NCI-H2171 (cell line): ENCODE measurements at places on chromosomes 1 and 21.

DNA sequence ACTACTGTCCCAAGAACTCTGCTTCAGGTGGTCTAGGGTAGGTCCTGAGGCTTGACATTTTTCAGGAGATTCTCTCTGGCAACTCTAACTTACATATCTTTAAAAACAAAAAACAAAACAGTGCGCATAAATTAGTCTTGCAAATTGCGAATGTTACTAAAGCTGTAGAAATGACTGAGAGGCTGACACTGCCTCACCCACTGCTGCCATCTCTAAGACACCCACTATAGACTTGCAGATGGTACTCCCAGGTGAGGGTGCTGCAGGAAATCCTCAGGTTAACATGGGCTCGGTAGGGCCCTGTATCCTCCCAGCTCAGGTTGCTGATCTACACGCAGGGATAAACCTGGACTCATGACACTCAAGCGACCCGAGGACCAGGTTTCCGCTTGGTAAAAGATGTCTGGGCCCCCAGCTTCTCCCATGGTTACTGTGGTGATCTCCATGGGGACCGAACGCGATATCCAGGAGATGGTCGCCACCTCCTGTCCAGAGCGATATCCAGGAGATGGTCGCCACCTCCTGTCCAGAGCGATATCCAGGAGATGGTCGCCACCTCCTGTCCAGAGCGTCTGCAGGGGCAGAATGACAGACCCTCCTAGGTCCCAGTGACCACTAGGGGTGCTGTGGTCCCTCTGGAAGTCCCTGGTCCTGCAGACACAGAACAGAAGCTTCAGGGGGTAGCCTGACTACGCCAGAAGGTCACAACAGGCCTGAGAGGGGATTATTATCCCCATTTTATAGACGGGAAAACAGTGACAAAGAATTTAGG is 16.2 kb upstream of the LY9 start:
- no peak for DNase-seq

GRCh38 chr1:92862605-92863004 is 30.8 kb downstream of the RPL5 start:
- no peak for DNase-seq

- DNase-seq, result no peak
Measured at GRCh38 chr1:40257313-40257687, 736 bp upstream of the ZMPSTE24 start.

GRCh38 chr1:61042466-61043009 is 39.8 kb upstream of the NFIA start:
- DNase-seq, result peak; percentile 61

- DNase-seq, result no peak
Measured at GRCh38 chr1:173117761-173118160, 67.0 kb upstream of the TNFSF18 start.

DNA sequence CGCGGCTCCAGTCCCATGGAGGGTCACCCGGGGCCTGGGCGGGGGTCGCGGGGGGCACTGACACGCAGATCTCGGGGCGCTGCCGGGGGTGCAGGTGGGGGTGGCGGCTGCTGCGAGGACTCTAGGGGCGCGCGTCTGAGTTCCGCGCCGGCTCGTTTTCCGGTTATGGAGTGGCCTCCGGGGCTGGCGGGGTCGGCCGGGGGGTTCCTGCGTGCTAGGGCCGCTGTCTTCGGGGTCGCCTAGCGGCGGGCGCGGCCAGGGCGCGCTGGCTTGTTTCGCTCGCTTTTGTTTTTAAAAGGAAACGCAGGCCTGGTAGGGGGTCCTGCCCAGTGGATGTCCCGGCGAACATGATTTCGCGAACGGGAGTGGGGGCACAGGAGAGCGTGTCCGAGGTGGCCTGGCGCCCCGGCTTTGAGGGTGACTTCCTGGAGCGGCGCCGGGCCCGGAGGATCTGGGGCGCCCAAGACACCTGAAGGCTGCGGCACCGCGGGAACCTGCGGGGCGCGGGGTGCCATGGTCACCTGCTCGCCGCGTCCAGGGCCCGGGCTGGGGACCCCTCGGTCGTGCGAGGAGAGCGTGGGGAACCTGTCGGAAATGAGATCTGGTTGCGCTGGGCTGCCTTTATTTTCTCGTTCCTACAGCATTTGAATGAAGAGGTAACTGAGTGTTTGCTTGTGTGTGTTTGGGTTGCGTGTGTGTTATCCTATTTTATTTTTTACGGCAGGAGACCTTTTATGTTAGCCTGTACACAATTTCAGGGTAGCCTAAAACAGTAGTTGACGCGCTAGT is 618 bp downstream of the ETS2 start:
- no peak for DNase-seq

- no peak for DNase-seq
Measured at GRCh38 chr1:181658581-181658980, 175.3 kb downstream of the CACNA1E start.

GRCh38 chr1:44566281-44567046 is 107.8 kb downstream of the TMEM53 start:
- peak; percentile 9 for DNase-seq

- DNase-seq, result no peak
Measured at GRCh38 chr1:210259561-210259960, 27.0 kb downstream of the SERTAD4 start.

- DNase-seq, result no peak
Measured at GRCh38 chr1:55696181-55696754, 481.1 kb upstream of the USP24 start.

GRCh38 chr21:42698733-42699132 is 45.3 kb downstream of the PDE9A start:
- DNase-seq, result no peak

DNA sequence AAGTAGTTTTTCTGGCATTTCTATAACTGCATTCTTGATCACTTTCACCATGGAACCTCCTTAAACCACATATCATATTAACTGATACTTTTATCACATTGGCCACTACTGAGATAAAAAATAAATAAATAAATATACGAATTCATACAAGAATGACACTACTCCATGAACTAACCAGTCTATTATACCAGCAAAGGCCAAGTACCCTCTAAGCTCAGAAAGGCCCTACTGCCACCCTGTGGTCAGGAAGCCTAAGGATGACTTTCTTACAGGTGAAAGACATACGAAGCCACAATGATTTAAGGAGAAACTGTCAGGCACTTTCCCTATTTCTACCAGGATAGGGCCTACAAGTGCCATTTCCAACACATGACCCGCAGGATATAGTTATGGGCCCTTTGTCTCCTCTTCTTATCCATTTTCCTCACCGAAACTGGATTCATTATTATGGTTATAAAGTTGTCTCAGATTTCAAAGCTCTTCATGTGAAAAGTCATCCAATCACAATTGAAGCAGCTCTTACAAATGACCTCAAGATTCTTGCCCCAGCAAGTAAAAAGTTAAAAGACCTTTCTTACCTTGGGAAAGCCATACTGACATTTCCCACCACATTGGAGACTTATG is 23.9 kb downstream of the DNAJC8 start:
- peak; percentile 27 for DNase-seq
